ENCODE measurements at places on chromosomes 3 and 15.
A peak's percentile ranks its signal among the peaks of the same experiment; 100 is the strongest.

- no peaks in the 10 kb centered on the region for H3K27me3 ChIP-seq
- no peaks in the 10 kb centered on the region for H3K36me3 ChIP-seq
- H3K4me1 ChIP-seq: peaks cover 40% of the 10 kb centered on the region
- peak; percentile 46 for DNase-seq
- H3K27ac ChIP-seq: no peak overlapping the region
- no peak overlapping the region for H3K4me3 ChIP-seq
Observed at GRCh38 chr15:101201411-101202174, 50.3 kb downstream of the CHSY1 start.

GRCh38 chr15:74777769-74778598, 3.9 kb upstream of the CSK start:
- H3K36me3 ChIP-seq: no peaks in the 10 kb centered on the region
- DNase-seq: no peak
- H3K4me1 ChIP-seq: peaks cover 86% of the 10 kb centered on the region
- H3K27ac ChIP-seq: peak overlapping the region; percentile 81

DNA sequence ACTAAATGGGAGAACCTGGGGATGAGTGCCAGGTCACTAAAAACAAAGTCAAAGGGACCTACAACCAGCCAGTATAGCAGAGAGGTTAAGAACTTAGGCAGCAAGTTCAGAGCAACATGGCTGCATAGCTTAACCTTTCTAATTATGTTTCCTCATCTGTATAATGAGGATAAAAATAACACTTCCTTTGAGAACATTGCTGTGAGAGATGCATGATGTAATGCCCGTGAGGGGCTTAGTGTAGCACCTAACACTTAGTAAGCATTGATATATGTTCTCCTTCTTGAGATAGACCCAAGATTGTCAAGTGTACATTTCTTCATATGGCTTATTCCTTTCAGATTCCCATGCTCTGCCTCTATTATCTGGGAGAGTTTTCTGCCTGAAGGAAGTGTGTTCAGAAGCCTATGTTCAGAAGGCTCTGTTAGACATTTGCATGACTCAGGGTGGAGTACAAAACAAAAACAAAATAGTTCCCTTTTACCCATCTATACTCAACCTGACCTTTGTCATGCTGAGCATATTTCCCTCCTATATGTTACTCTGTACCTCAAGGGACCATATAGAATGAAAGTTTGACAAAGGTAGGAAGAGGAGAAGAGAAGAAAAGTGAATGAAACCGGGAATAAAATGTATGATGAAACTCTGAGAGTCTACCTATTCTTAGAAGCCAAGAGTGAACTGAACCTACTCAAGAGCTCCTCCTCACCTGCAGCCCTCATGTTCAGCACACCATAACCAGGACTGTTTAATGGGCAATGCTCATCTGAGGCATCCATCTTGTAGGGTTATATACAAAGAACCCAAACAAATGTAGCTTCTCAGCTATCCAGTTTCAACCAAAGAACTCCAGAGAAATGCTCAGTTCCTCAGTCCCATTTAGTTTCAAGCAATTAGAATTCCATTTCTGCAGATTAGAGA, 70.7 kb upstream of the KCNMB2 start:
- no peaks in the 10 kb centered on the region for H3K36me3 ChIP-seq
- H3K4me3 ChIP-seq: no peak overlapping the region
- no peaks in the 10 kb centered on the region for H3K4me1 ChIP-seq
- DNase-seq: no peak
- no peaks in the 10 kb centered on the region for H3K27me3 ChIP-seq

DNA sequence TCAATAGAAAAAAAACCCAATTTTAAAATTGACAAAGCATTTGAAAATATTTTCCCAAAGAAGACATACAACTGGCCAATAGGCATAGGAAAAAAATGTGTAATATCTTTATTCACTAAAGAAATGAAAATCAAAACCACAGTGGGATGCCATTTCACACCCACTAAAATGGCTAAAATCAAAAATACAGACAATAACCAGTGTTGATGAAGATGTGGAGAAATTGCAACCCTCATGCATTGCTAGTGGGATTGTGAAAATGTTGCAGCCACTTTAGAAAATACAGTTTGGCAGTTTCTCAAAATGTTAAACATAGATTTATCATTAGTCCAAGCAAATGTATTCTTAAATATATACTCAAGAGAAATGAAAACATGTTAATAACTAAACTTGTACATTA, 315.1 kb upstream of the GPR149 start:
- H3K36me3 ChIP-seq: no peaks in the 10 kb centered on the region
- no peaks in the 10 kb centered on the region for H3K4me1 ChIP-seq
- no peak overlapping the region for H3K27ac ChIP-seq
- DNase-seq: no peak
- H3K4me3 ChIP-seq: no peak overlapping the region
- H3K27me3 ChIP-seq: no peaks in the 10 kb centered on the region

- H3K36me3 ChIP-seq: no peaks in the 10 kb centered on the region
- H3K27ac ChIP-seq: no peak overlapping the region
Observed at GRCh38 chr3:89447243-89447642, 339.8 kb downstream of the EPHA3 start.

- DNase-seq: no peak
- no peak overlapping the region for H3K27ac ChIP-seq
- no peaks in the 10 kb centered on the region for H3K4me1 ChIP-seq
- no peaks in the 10 kb centered on the region for H3K27me3 ChIP-seq
- H3K36me3 ChIP-seq: no peaks in the 10 kb centered on the region
Observed at GRCh38 chr3:51729042-51729633, 22.3 kb downstream of the GRM2 start.

DNA sequence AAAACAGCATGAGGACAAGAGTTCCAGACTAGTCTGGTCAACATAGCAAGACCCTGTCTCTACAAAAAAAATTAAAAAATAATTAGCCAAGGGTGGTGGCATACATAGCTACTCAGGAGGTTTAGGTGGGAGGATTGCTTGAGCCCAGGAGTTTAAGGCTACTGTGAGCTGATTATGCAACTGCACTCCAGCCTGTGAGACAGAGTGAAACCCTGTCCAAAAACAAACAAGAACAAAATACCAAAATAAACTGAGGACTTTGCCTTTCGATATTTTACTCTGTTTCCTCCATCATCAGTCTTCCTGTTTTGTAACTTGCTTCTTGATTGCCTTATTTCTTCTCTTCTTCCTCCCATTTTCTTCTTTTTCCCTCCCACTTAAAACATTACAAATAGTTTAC, 504.4 kb downstream of the ROBO1 start:
- no peak overlapping the region for H3K4me3 ChIP-seq
- H3K27ac ChIP-seq: no peak overlapping the region
- no peak for DNase-seq
- H3K4me1 ChIP-seq: no peaks in the 10 kb centered on the region
- H3K36me3 ChIP-seq: no peaks in the 10 kb centered on the region

DNA sequence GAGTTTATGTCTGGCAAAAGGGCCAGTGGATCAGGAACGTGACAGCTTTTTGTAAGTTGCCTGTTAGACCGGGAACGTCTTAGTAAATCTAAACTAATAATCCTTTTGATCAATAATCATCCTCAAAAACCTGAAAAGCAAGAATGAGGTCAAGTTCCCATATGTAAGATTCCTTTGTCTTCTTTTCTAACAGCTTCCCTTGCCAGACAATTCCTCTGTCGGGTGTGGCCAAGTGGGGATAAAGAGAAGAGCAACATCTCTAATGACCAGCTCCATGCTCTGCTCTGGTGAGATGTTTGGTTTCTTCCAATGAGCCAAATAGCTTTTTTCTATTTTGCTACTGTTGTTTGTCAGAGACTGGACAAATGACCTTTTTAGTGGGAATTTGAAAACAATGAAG, 19.8 kb downstream of the FANCD2OS start:
- no peak for DNase-seq
- H3K27ac ChIP-seq: no peak overlapping the region
- H3K27me3 ChIP-seq: no peaks in the 10 kb centered on the region
- peaks cover 17% of the 10 kb centered on the region for H3K36me3 ChIP-seq

DNA sequence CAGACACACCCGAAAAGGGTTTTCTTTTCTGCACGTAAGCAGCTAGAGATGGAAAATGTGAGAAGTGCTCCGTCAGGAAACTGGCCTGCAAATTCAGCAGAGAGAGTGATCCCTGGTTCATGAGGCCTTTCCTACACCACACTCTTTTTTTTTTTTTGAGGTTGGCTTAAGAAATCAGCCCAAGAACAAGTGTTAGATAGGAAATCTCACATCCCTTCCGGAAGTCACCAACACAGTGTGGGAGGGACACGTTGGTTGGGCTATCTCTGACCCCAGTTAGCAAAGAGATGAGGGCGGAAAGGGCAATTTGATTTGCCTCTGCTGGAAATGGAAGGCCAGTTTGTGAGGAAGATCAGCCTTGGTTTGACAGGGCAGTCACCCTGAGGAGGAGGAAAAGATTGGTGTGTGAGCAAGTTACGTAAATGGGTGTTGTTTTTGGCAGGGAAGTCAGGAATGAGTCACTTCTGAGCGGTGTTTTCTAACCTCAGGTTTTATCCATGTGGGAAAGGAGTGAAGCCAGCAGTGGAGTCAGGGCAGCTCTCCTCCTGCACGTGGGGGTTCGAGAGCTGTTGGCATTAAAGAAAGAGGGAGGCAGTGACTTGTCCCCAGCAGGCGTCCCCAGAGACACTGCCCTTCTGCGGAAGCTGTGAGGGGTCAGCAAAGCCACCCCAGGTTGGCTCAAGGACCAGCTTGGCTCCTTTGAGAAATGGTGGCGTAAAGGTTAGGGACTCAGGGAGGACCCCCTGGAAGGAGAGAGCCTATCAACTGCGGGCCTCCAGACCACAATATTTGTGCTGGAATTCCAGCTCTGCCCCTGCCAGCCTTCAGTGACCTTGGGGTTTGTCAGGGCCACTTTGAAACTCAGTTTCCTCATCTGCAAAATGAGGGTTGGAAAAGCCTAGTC, 237.6 kb upstream of the BHLHE40 start:
- DNase-seq: no peak
- no peak overlapping the region for H3K4me3 ChIP-seq
- H3K27me3 ChIP-seq: no peaks in the 10 kb centered on the region
- H3K27ac ChIP-seq: no peak overlapping the region
- H3K36me3 ChIP-seq: peaks cover 8% of the 10 kb centered on the region
- H3K4me1 ChIP-seq: peaks cover 50% of the 10 kb centered on the region

DNA sequence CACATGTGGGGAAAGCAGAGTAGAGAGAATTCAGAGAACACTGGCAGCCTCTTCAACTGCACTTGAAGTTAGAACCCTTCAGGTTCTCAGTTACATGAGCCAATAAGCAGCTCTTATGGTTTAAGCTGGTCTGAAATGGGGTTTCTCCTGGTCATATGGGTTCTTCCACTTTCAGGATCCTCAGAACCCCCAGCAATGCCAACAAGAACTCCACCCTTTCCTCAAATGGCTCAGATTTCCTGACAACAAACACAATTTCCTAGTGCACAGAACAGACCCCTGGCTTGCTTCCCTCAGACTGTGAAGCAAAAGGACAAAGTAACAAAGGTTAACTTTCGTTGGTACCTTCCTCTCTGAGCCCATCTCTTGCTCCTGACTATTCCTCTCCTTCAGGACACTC, 23.9 kb upstream of the FRMD4B start:
- no peak overlapping the region for H3K27ac ChIP-seq
- DNase-seq: no peak
- peaks cover 4% of the 10 kb centered on the region for H3K4me1 ChIP-seq
- H3K4me3 ChIP-seq: no peak overlapping the region
- no peaks in the 10 kb centered on the region for H3K27me3 ChIP-seq

DNA sequence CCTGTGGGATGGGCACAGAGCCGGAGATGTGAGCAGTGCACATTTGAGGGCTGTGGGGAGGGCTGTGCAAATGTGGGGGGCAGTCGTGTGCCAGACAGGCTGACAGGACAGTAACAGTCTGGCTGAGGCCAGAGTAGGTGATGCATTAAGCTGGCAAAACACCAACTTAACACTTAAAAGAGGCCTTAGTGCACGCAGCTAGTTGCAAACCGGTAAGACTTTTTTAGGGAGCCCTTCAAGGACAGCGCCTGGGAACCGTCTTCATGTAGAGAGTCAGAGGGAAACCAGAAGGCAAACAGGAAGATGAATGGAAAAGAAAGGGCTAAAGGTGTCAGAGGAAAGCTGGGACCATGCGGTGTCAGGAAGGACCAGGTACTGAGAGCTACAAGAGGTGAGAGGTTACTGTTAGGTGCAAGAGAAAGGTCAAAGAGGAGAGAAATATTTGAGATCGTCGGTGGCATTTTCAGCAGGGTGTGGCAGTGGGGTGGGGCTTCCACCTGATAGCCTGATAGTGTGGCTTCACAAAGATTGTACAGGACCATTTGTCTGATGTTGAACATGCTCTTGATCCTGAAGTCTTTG, 30.0 kb upstream of the CHD2 start:
- H3K4me3 ChIP-seq: no peak overlapping the region
- DNase-seq: no peak
- H3K27ac ChIP-seq: no peak overlapping the region
- H3K27me3 ChIP-seq: no peaks in the 10 kb centered on the region
- no peaks in the 10 kb centered on the region for H3K4me1 ChIP-seq

- H3K4me1 ChIP-seq: no peaks in the 10 kb centered on the region
- no peak for DNase-seq
- no peak overlapping the region for H3K27ac ChIP-seq
- H3K36me3 ChIP-seq: no peaks in the 10 kb centered on the region
- no peak overlapping the region for H3K4me3 ChIP-seq
Observed at GRCh38 chr3:15889936-15890335, 92.2 kb upstream of the ANKRD28 start.

DNA sequence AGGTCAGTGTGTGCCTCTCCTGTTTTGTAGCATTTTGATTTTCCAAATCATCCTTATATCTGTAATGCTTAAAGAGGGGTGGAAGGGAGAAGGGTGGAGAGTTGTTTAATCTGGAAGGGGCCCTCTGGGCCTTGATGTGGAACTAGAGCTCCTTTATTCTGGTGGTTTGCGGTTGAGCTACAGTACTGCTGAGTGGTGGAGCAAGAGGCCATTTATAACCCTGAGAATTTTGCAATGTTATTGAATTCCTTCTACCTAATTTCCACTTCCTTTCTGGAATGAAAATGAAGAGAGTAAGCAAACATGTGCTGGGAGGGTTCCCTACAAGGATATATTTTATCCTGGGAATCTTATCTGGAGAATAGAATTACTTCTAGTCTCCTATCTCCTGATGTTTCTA, 35.3 kb upstream of the TUBGCP5 start:
- no peaks in the 10 kb centered on the region for H3K36me3 ChIP-seq
- H3K27me3 ChIP-seq: no peaks in the 10 kb centered on the region
- no peak overlapping the region for H3K27ac ChIP-seq
- no peaks in the 10 kb centered on the region for H3K4me1 ChIP-seq
- no peak overlapping the region for H3K4me3 ChIP-seq

GRCh38 chr15:80512726-80513660, 108.8 kb downstream of the ARNT2 start:
- H3K4me3 ChIP-seq: no peak overlapping the region
- H3K27me3 ChIP-seq: no peaks in the 10 kb centered on the region
- DNase-seq: no peak
- no peaks in the 10 kb centered on the region for H3K36me3 ChIP-seq

GRCh38 chr3:179603321-179603720, 1.1 kb downstream of the MRPL47 start:
- no peak for DNase-seq
- H3K27me3 ChIP-seq: no peaks in the 10 kb centered on the region
- no peak overlapping the region for H3K4me3 ChIP-seq
- H3K4me1 ChIP-seq: peaks cover 17% of the 10 kb centered on the region

- H3K27ac ChIP-seq: no peak overlapping the region
- no peak overlapping the region for H3K4me3 ChIP-seq
- H3K36me3 ChIP-seq: no peaks in the 10 kb centered on the region
- no peaks in the 10 kb centered on the region for H3K27me3 ChIP-seq
- H3K4me1 ChIP-seq: no peaks in the 10 kb centered on the region
Observed at GRCh38 chr15:79674124-79674465, 222.7 kb downstream of the MTHFS start.
